ENCODE measurements at places on chromosomes 2 and 18. TPM values are rescaled to one million over a fixed set of nuclear protein-coding genes. Genes with fewer than 3 reads are reported as not detected.

The AGXT gene
- polyA plus RNA-seq, result 0.15 TPM

The TMEM247 gene
- polyA plus RNA-seq, result not detected

The ABCB11 gene
- 0.03 TPM for polyA plus RNA-seq

The DSG4 gene
- polyA plus RNA-seq, result not detected

The PTPN18 gene
- polyA plus RNA-seq, result 27.7 TPM

The HOXD13 gene
- polyA plus RNA-seq, result 0.11 TPM

Data from right renal cortex interstitium (tissue), 3 donors.